ENCODE measurements at places on chromosomes 1 and 21.
A peak's percentile ranks its signal among the peaks of the same experiment; 100 is the strongest.

- DNase-seq, result no peak
Observed at GRCh38 chr1:37660664-37661063, 26.0 kb upstream of the RSPO1 start.

DNA sequence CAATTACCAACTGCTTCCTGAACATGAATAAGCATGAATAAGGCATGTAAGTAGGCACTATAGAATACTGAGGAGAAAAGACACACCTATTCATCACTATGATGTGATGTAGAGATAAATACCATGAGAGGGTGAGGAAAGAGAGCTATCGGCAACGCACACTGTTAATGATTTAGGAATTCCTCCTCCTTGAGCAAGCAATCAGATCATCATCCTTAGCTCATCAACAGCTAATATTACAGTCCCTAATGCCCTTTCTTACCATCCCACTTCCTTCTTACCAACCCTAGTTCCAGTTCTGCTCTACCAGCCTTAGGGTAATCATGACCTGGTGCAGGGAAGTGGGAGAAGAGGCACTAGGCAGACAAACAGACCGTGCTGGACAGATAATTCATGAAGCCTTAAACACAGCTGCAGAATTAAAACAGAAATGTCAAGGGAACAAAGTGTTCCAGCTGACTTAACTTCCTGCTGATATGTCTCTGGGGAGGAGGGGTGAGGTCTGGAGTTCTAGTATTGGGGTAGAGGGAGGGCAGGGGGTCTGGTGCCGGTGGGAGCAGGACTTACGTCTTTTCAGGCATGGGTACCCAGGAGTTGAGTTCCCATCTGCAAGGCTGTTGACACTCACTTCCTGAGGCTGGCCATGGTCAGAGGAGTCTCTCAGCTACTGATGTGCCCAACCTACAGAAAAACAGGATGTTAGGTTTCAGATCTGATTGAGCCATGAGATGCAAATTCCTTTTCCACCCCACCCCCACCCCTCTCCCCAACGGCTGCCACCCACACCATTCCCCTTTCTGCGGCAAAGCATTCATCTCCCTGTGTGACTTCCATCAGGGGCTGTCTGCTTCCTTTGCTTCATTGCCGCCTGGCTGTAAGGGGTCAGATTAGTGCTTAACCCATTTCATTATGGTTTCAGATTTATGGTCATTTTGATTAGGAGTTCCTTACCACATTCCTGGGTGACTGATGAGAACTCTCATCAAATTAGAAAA, 12.6 kb upstream of the RCSD1 start:
- no peak for DNase-seq

- DNase-seq, result no peak
Observed at GRCh38 chr1:236101233-236102200, 36.6 kb upstream of the NID1 start.

- peak; percentile 7 for DNase-seq
Observed at GRCh38 chr1:165631342-165632151, 513 bp downstream of the MGST3 start.

DNA sequence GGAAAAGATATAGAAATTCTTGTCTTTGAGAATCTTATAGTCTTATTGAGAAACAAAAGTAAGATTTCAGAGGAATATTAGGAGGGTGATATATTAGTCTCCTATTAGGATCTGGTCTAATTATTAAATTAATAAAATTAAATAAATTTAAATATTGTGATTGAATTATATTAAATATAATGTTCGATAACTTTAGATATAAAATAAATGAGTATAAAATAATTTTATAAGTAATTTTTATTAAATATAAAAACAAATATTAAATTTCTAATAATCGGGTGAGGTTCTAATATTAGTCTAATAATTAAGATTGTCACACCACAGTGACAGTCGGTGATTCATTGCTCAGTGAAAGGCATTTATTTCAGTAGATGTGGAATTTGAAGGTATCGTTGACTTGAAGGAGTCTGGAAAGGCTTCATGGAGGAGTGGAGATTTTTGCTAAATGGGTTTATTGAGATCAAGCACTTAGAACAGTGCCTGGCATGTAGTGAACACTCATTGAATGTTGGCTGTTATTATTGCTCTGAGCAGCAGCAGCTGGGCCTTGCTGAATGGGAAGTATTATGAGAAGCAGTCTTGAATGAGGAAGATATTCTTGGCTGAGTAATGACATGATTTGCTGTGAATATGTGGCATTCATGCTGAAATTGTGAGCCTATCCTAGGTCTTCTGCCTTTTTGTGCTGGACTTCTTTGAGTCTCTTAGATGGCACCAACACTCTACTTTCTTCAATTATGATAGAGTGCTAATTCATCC, 74.6 kb downstream of the USP25 start:
- no peak for DNase-seq

DNA sequence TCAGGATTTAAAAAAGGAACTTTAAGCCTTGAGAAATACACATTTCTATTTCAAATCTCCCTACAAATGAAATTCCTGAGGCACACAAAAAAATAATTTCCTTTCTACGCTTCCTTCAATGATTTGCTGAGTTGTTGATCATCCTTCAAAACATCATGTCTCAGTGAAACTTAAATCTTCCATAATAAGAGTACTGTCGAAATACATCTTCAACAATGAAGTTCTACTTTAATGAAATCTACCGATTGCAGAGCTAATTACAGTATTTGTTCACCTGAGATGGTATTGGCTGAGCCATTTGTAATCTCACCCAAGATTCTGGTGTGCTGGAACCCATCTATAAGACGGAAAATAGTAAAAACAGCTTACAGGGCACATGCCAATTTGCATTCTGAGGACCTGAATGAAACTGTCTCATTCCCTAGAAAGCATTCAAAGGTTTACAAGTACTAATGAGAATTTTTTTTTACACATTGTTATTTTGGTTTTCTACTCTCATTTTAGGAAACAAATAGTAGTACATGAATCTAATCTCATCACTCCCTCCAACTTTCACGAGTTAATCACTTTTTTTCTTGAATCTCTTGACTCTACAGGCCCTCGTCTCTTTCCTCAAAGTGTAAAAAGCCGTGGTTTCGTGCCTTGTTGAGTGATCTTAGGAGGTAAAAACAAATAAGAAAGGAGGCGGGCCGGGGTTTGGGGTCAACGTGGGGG, 1.1 kb downstream of the CHML start:
- no peak for DNase-seq

- DNase-seq, result no peak
Observed at GRCh38 chr1:231214918-231215680, 25.9 kb upstream of the GNPAT start.

- DNase-seq, result no peak
Observed at GRCh38 chr21:27171707-27172106, 204.8 kb upstream of the ADAMTS5 start.

DNA sequence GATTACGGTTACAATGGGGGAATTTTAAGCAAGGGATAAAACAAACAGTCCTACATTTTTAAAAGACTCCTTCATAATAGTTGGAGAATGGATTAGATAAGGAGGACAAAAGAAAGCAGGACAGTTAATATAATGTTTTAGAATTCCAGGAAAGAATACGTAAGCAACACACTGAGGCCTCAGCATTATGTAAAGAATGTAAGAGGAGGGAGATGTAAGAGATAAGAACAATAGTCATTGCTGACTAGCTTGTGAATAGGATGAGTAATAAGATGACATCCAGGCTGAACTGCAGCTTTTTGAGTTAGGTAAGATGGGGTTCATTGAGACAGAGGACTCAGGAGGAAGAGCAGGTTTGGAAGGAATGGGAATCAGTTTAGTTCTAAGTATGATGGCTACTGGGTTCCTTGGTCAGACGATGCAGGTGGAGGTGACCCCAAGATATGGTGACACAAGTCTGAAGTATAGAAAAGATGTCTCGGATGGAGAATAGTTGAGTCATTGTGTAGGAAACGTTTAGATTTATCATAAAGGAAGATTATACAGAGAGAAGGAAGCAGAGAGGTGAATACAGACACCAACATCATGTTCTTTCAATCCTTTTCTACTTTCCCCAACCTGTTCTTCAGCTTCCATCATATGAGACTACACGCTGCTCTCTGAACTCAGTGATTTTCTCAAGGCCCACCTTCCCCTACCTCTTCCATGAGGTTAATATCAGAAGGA, 372.8 kb downstream of the PTBP2 start:
- peak; percentile 36 for DNase-seq

- DNase-seq, result no peak
Observed at GRCh38 chr1:91585982-91586381, 85.3 kb downstream of the CDC7 start.

DNA sequence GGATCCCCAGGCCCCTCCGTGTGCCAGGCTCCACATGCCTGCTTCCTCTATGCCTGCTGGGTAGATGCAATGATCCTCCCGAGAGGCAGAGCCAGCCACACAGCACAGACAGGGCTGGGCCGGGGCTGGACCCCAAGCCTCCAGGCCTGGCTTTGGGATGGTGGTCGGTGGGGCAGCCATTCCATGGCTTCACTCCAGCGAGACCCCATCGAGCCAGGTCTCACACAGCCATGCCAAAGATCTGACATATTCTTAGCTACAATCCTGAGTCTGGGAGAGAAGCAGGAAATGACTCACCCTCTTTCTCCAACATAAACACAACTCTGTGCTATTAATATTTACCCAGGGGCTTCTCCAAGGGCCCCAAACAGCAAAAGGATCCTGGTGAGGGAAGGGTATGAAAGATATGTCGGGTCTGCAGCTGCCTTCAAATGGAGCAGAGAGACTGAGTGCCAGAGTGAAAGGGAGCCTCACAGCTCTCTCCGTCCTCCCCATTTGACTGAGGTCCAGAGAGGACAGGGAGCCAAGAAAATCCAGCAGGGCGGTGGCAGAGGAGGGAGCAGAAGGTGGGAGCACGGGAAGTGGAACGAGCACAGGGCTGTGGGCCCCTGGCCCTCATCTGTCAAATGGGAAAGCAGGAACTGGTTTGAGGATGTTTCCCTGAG, 639.5 kb downstream of the MATN1 start:
- DNase-seq, result no peak

DNA sequence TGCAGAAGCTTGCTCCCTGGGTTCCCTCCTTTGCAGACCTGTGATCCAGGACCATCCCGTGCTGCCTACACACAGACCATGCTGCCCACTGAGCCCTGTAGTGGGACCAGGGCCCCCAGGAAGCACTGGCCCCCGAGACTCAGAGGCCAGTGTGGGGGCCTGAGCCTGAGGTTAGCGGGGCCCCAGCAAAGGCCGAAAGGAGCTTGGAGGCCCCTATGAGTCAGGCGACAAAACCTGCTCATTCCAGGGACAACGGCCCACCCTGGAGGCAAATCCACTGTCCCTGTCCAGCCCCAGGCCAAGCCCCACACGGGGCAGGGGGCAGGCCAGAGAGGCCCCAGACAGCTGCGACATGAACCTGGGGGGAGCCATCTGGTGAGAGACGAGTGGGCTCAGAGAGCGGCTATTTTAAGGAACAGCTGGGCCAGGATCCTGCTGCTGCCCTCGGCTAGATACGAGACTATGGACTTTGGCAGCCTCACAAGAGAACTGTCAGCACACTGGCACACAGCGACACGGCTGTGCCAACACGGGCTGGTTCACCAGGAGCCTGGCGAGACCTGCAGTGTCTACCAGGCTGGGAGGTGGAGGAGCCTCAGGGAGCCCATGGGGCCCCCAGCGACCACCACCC, 74.7 kb downstream of the ARHGEF16 start:
- no peak for DNase-seq

- DNase-seq, result peak; percentile 43
Observed at GRCh38 chr21:14545906-14546480, at the start of gene SAMSN1. Gene SAMSN1, minus strand, starts transcription at chr21:14546315. Its CDS starts 54 bp downstream, at chr21:14546261.

GRCh38 chr1:183493540-183494245, 21.4 kb downstream of the SMG7 start:
- DNase-seq, result no peak

GRCh38 chr1:179107706-179108629, 26.1 kb downstream of the TOR3A start:
- DNase-seq, result no peak

DNA sequence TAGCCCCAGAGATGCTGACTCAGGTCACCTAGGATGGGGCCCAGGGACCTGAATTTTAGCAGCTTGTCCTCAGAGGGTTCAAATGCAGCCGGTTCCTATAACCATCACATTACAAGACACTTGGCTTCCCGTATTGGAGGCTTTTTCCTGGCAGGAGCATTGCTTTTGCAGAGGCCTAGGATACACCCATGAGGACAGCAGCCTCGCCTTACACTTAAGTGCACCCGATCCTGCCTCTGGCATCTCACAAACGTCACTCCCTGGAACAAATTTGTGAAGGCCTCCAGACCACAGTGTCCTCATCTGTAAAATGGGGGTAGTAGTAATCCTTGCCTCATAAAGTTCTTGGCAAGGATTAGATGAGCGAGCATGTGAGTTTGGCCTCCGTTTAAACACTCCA, 130.0 kb downstream of the KAZN start:
- no peak for DNase-seq

DNA sequence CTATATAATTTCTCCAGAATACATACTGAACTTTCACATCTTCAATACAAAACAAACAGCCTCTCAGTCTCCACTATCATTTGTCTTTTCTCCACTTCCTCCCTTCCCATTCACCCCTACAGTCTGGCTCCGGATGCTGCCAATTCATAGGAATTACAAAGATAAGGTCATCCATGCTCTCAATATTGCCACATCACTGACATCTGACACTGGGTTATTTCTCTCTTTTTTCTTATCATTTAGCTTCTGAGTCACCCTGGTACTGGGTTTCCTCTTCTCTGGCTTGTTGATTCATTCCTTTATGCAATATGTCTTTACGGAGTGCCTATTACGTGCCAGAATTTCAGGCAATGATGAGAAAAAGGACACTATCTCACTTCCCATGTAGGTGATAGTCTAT, 3.1 kb upstream of the SH3BP5L start:
- no peak for DNase-seq

- DNase-seq, result peak; percentile 27
Observed at GRCh38 chr1:182084487-182085316, 23.2 kb upstream of the ZNF648 start.

DNA sequence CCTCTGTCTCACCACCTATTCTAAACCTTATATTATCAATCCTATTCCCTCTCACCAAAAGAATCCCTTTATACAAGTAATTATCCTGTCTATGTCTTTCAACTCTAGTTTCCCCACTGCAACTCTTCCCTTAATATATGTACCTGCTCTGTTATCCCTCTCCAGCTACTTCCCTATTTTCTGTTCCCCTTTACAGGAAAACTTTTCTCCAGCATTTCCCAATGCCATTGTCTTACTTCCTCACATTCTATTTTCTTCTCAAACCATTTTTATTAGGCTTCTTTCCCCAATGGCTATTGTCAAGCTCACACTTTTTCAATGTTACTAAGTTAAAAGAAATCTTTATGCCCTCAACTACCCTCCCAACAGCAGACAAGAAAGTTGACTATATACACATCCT, 11.6 kb downstream of the DPYD start:
- DNase-seq, result no peak

- DNase-seq, result peak; percentile 96
Observed at GRCh38 chr1:24966724-24967346, 36.8 kb upstream of the RUNX3 start.

DNA sequence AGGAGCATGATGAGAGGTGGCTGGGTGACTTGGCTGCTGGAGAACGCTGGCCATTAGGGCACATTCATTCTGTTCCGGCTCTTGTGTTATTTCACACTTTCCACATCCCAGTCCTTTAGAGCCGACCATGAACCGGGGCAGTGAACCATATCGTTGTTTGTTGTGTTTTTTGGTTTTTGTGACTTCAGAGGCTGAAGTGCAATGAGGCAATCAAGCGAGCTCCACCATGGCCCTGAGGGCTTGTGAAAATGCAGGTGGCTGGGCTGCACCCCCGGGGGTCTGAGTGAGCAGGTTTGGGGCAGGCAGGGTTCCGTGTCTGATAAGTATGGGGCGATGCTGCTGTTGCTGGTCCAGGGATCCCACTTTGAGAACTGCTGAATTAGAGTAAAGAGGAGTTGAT, 23.7 kb downstream of the ABCG1 start:
- DNase-seq, result no peak

GRCh38 chr1:244833734-244834542, 1.5 kb upstream of the COX20 start:
- peak; percentile 40 for DNase-seq

Measured in T-helper 2 cell (primary cell).